ENCODE measurements at places on chromosomes 5 and 9. TPM values are rescaled to one million over a fixed set of nuclear protein-coding genes. Genes with fewer than 3 reads are reported as not detected.

DNA sequence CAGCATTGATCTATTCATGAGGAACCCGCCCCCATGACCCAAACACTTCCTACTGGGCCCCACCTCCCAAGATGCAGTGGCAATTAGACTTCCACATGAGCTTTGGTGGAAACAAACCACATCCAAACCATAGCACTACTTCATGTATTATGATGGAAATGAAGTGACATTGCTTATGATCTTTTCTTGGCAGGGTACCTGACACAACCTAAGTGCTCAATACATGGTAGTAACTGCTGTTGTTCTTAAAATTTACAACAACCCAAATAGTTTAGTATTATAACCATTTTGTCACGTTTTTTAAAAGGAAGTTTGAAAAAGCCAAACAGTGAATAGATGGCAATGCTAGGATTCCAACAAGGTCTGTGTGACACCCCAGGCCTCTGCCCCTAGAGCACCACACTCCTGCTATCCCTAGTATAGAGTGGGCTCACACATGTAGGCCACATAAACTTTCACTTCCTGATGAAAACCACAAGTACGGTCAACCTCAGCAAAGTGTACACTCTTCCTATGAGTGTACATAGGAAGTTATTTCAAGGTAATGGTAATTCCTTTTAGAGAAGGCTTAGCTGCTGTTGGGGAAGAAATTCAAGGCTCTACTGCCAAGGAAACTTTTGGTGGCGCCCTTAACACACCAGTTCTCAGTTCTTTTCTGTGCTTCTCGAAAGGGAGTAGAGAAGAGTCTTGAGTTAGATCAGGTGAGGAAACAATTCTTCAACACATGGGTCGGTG is 97.6 kb downstream of the ARSB start:
- H3K36me3 ChIP-seq: no peaks in the 10 kb centered on the region
- DNase-seq: no peak

GRCh38 chr5:81065492-81065891 is 105.3 kb downstream of the RASGRF2 start:
- H3K36me3 ChIP-seq: no peaks in the 10 kb centered on the region
- no peaks in the 10 kb centered on the region for H3K4me1 ChIP-seq
- no peaks in the 10 kb centered on the region for H3K27me3 ChIP-seq
- no peak for DNase-seq
- no peak overlapping the region for H3K4me3 ChIP-seq

GRCh38 chr5:67021962-67022361 is 174.6 kb downstream of the CD180 start:
- DNase-seq: no peak
- H3K36me3 ChIP-seq: peaks cover 7% of the 10 kb centered on the region
- no peaks in the 10 kb centered on the region for H3K27me3 ChIP-seq
- H3K27ac ChIP-seq: peak overlapping the region; percentile 73
- peak overlapping the region; percentile 4 for H3K4me3 ChIP-seq

GRCh38 chr9:27339661-27340284 is 42.8 kb upstream of the EQTN start:
- peaks cover 13% of the 10 kb centered on the region for H3K4me1 ChIP-seq
- H3K27ac ChIP-seq: peak overlapping the region; percentile 25
- H3K27me3 ChIP-seq: no peaks in the 10 kb centered on the region
- DNase-seq: no peak
- no peak overlapping the region for H3K4me3 ChIP-seq
- peaks cover 5% of the 10 kb centered on the region for H3K36me3 ChIP-seq

GRCh38 chr9:121454972-121455371 is 44.7 kb downstream of the GGTA1 start:
- DNase-seq: no peak
- no peaks in the 10 kb centered on the region for H3K4me1 ChIP-seq
- no peak overlapping the region for H3K27ac ChIP-seq
- no peak overlapping the region for H3K4me3 ChIP-seq

- no peaks in the 10 kb centered on the region for H3K27me3 ChIP-seq
- no peak for DNase-seq
- H3K4me1 ChIP-seq: peaks cover 25% of the 10 kb centered on the region
- no peaks in the 10 kb centered on the region for H3K36me3 ChIP-seq
Observed at GRCh38 chr5:173618927-173619519, 2.6 kb upstream of the BOD1 start.

DNA sequence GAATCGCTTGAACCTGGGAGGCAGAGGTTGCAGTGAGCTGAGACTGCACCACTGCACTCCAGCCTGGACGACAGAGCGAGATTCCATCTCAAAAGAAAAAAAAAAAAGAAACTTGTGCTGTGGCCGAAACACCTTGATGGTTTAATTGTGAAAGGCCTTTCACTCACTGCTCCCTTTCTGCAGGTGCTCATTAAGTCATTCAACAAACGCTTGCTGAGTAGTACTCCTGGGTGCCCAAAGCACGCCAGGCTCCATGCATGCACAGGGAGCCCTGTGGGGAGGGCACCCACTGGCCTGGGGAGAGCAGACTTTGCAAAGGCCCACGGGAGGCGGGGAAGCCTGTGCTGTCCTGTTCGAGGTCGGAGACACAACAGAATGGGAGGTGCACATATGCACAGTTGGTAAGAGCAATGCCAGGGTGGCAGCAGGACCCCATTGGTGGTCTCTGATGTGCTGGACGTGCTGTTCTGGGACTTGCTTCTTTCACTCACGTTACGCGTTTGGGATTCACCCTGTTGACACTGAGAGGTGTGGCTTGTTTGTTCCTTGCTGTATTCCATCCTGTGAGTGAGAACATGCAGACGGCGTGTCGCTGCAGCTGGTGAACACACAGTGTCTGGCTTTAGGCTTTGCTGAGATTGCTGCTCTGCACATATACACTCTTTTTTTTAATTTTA is 3.0 kb upstream of the ENTPD2 start:
- no peak overlapping the region for H3K27ac ChIP-seq
- H3K27me3 ChIP-seq: no peaks in the 10 kb centered on the region
- H3K4me1 ChIP-seq: peaks cover 1% of the 10 kb centered on the region
- DNase-seq: no peak
- H3K36me3 ChIP-seq: no peaks in the 10 kb centered on the region

DNA sequence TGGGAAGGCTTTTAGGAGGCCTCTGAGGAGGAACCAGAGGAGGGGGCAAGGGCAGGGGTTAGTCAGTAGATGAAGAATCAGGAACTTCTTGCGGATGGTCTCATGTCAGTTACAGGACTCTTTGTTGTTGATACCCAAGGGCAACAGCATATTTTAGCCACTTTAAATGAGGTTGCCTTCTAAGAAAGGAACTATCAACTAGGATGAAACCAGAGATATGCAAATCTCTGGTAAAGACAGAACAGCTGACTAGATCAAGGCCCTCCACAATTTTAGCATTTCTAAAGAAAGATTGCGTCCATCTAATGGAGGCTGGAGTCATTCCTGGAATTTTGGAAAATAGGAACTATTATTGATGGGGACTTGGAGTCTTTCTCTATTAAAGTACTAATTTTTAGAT is 57.7 kb upstream of the KLF4 start:
- H3K27ac ChIP-seq: no peak overlapping the region
- H3K4me3 ChIP-seq: no peak overlapping the region
- H3K4me1 ChIP-seq: peaks cover 15% of the 10 kb centered on the region
- no peaks in the 10 kb centered on the region for H3K27me3 ChIP-seq
- no peaks in the 10 kb centered on the region for H3K36me3 ChIP-seq

GRCh38 chr5:33766023-33766422 is 125.8 kb downstream of the ADAMTS12 start:
- no peaks in the 10 kb centered on the region for H3K27me3 ChIP-seq
- no peak overlapping the region for H3K4me3 ChIP-seq
- H3K27ac ChIP-seq: no peak overlapping the region
- no peaks in the 10 kb centered on the region for H3K4me1 ChIP-seq
- DNase-seq: no peak

GRCh38 chr9:81801190-81801589 is 111.8 kb upstream of the TLE1 start:
- H3K36me3 ChIP-seq: no peaks in the 10 kb centered on the region
- no peak overlapping the region for H3K27ac ChIP-seq
- no peak overlapping the region for H3K4me3 ChIP-seq
- H3K27me3 ChIP-seq: no peaks in the 10 kb centered on the region
- DNase-seq: no peak

DNA sequence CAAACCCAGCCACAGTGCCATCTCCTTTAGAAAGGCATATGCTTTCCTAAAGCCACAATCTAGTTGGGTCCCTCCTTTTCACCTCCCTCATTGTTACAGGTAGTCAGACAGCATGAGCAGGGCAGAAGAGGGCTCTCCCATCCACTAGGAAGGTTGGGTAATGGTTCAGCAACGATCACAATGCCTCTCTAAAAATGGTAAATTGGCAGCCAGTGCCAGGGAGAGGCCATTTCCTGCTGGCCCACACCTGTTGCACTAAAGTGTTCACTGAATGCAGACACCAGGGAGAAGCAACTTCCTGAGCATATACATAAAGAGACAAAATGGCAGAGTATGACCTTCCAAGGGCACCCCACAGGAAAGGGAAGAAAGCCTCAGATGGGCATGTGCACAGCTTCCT is 31.3 kb upstream of the DAP start:
- no peak overlapping the region for H3K27ac ChIP-seq
- H3K36me3 ChIP-seq: no peaks in the 10 kb centered on the region
- no peak overlapping the region for H3K4me3 ChIP-seq
- H3K27me3 ChIP-seq: no peaks in the 10 kb centered on the region

GRCh38 chr5:121719255-121719654 is 132.4 kb upstream of the FTMT start:
- H3K27me3 ChIP-seq: no peaks in the 10 kb centered on the region
- no peak overlapping the region for H3K27ac ChIP-seq
- H3K4me3 ChIP-seq: no peak overlapping the region
- DNase-seq: no peak
- no peaks in the 10 kb centered on the region for H3K36me3 ChIP-seq

- no peaks in the 10 kb centered on the region for H3K27me3 ChIP-seq
- peaks cover 13% of the 10 kb centered on the region for H3K36me3 ChIP-seq
- H3K4me1 ChIP-seq: peaks cover 40% of the 10 kb centered on the region
- DNase-seq: no peak
- H3K4me3 ChIP-seq: peak overlapping the region; percentile 16
Observed at GRCh38 chr5:150517272-150518152, 9.6 kb downstream of the NDST1 start.

GRCh38 chr5:148989567-148989966 is 73.3 kb downstream of the SH3TC2 start:
- H3K4me3 ChIP-seq: no peak overlapping the region
- H3K36me3 ChIP-seq: no peaks in the 10 kb centered on the region
- peaks cover 70% of the 10 kb centered on the region for H3K4me1 ChIP-seq
- no peak for DNase-seq

DNA sequence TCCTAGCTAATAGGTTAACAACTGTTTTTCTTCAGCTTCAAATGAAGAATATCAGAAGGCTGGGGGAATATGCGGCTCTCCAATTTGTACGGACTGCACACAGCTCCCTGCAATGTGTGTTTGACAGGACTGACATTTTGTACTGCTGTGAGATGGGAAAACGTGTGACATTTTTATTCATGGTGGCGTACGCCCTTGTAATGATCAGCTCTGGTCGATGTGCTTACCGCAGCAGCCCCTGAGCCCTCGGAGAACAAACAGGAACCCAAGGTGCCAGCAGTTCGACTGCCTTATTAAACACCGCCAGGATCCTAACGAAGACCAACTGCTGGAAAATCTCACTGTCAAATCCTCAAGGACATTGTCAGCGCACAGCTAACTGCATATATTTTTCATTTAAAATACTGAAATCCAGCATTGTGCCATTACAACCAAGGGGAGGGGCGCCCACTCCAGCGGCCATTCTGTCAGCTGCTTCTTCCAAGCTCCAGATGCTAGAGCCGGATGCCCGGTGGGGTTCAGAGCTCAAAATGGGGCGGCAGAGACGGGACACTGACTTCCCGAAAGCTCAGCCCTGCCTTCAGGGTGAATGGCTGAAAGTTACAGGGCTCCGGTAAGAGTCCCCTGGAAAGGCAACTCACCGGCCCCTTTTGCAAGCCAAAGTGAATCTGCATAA is 66.8 kb downstream of the CRB2 start:
- DNase-seq: no peak
- peaks cover 2% of the 10 kb centered on the region for H3K36me3 ChIP-seq
- H3K27me3 ChIP-seq: no peaks in the 10 kb centered on the region
- no peak overlapping the region for H3K27ac ChIP-seq

DNA sequence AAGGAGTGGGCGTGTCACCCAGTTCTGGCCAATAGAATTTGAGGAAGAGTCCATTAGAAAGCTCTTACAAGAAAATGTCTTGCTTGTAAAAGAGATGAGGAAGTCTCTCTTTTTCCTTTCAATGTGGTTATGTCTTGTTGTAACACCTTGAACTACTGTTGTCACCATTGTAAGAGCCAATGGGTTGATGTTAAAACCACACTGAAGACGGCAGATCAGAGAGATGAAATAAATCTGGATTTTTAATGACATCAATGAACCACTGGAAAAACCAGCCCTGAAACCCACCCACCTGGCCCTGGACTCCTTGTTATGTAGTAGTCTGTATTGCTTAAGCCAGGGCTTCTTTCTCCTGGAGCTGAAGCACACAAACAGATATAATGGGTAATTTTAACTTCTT is 83.8 kb upstream of the ERCC6L2 start:
- DNase-seq: no peak
- no peak overlapping the region for H3K27ac ChIP-seq
- no peak overlapping the region for H3K4me3 ChIP-seq
- no peaks in the 10 kb centered on the region for H3K36me3 ChIP-seq
- no peaks in the 10 kb centered on the region for H3K27me3 ChIP-seq
- H3K4me1 ChIP-seq: no peaks in the 10 kb centered on the region

GRCh38 chr9:123073441-123073840 is 40.0 kb downstream of the GPR21 start:
- no peak overlapping the region for H3K4me3 ChIP-seq
- H3K36me3 ChIP-seq: peaks cover 6% of the 10 kb centered on the region
- no peak for DNase-seq
- H3K4me1 ChIP-seq: no peaks in the 10 kb centered on the region
- no peak overlapping the region for H3K27ac ChIP-seq
- no peaks in the 10 kb centered on the region for H3K27me3 ChIP-seq

- no peaks in the 10 kb centered on the region for H3K36me3 ChIP-seq
- H3K4me3 ChIP-seq: no peak overlapping the region
- DNase-seq: no peak
- H3K4me1 ChIP-seq: peaks cover 12% of the 10 kb centered on the region
Observed at GRCh38 chr9:97889941-97890887, 32.1 kb downstream of the TRMO start.

GRCh38 chr5:540071-540905 is 16.0 kb upstream of the SLC9A3 start:
- H3K27me3 ChIP-seq: peaks cover 36% of the 10 kb centered on the region
- no peaks in the 10 kb centered on the region for H3K4me1 ChIP-seq
- no peak overlapping the region for H3K27ac ChIP-seq
- DNase-seq: no peak

GRCh38 chr5:127298036-127298429 is 7.4 kb downstream of the MEGF10 start:
- no peaks in the 10 kb centered on the region for H3K36me3 ChIP-seq
- no peak overlapping the region for H3K27ac ChIP-seq
- no peak overlapping the region for H3K4me3 ChIP-seq

Gene TAF11L5
- polyA plus RNA-seq: not detected

Gene TNFSF15
- 0.89 TPM for polyA plus RNA-seq

Gene RMND5B
- 15.5 TPM for polyA plus RNA-seq

Gene LCN15
- not detected for polyA plus RNA-seq

Gene SGCD
- polyA plus RNA-seq: not detected

Gene SPATA6L
- 0.51 TPM for polyA plus RNA-seq

Measured in keratinocyte (primary cell).